ENCODE measurements at places on chromosomes 3 and 15. TPM values are rescaled to one million over a fixed set of nuclear protein-coding genes. Genes with fewer than 3 reads are reported as not detected.

SETD5 gene
- total RNA-seq = 49.0 TPM

SYNM gene
- total RNA-seq = 35.6 TPM

SERPINI1 gene
- total RNA-seq = 2.6 TPM

HYAL2 gene
- total RNA-seq = 22.6 TPM

VILL gene
- 0.17 TPM for total RNA-seq

KLF15 gene
- 0.06 TPM for total RNA-seq

SCAMP5 gene
- 14.0 TPM for total RNA-seq

NR2E3 gene
- total RNA-seq = 0.18 TPM

Measured in A549 treated with DMSO at 1 μM for 4 hours (cell line).